ENCODE measurements at places on chromosomes 6 and 20.

GRCh38 chr6:16471910-16472297 is 233.5 kb downstream of the GMPR start:
- DNase-seq: no peak

- DNase-seq: no peak
These were observed 10.7 kb downstream of the TXNDC5 start for GRCh38 chr6:7899889-7900213.

DNA sequence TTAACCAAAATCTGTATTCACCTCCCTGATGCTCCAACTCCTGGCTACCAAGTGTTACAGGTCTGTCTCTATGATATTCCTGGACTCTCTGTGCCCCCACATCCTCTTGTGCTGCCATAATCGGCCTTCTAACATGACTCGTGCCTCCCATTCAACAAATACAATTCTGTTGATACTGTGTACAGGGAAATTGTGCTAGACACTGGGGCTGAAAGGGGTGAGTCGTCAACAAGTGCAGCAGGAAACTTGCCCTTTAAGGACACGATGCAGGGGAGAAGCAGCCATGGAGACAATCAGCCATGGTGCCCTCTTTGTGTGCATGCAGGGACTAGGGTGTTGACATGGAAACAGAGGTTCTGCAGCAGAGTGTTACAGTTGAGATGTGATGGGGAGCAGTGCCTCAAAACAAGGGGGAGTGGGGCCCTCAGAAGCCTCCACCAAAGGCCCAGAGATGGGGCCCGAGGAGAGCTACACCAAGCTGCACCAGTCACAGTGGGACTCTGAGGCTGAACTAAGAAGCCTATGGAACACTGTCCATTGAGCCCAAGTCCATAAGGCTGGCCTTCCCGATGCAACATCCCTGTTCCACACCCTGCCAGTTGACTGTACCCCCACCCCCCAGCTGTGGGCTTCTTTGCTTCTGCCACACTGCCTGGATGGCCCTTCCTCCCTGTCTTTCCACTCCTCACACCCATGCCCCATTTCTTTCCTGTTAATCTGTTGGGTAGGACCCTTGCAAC is 3.1 kb downstream of the PCED1A start:
- no peak for DNase-seq

DNA sequence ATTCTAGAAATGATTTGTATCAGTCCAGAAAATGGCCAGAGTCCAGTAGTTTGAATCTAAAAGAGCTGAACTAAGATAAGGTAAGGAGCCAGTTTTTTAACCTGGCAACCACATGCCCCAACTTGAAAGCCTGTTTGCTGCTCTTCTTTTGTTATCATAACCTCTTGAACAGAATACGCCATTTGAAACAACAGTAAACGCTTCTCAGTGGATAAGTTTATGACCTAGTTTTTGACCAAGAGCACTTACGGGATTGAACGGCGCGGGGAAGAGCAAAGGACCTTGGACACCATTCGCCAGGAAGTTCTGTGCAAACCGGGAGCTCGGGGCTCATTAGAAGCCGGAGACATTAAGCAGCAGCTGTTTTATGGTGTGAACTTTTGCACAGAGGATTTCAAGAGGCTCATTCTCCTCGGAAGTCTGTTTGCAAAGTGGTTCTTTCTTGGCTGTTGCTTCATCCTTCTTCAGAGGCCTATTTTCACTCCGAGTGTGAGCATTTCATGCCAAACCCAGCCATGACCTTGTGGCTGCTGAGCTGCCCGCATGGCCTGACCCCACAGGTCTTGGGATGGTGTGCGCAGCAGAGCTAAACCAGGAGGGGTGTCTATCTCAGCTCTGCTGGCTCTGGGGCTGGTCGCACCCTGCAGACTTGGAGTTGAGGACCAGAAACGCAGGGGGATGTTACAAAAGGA is 215.1 kb downstream of the SOX4 start:
- peak; percentile 77 for DNase-seq

DNA sequence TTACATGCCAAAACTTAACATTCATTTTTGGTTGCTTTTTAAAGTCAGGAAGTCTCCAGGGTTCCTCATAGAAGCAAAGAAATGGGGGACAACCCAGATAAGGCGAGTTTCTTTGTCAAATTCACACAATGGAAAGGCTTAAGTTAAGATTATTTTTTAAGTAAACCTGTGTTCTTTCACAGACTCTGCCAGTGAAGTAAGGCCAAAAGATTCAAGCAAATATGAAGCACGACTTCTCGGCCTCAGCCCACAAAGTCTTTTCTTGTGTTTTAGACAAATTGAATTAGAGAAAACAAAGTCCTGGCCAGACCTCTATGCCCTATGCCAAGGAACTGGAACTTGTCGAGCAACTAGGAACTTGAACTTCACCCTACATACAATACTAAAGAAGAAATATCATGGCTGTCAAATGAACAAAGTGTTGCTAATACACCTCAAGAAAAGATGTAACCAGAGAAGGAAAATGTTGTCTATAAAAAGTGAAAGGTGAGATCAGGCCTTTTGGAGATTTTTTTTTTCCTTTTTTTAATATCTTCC is 540.0 kb upstream of the JARID2 start:
- DNase-seq: no peak
